ENCODE measurements at places on chromosomes 6 and 20. TPM values are rescaled to one million over a fixed set of nuclear protein-coding genes. Genes with fewer than 3 reads are reported as not detected.

The IP6K3 gene
- total RNA-seq, result 0.95 TPM

The ZBTB46 gene
- total RNA-seq, result 10.6 TPM

- no peak for DNase-seq
Observed at GRCh38 chr6:84515067-84515466, 249.3 kb downstream of the TBX18 start.

The LAMA4 gene
- total RNA-seq, result 426 TPM

DNA sequence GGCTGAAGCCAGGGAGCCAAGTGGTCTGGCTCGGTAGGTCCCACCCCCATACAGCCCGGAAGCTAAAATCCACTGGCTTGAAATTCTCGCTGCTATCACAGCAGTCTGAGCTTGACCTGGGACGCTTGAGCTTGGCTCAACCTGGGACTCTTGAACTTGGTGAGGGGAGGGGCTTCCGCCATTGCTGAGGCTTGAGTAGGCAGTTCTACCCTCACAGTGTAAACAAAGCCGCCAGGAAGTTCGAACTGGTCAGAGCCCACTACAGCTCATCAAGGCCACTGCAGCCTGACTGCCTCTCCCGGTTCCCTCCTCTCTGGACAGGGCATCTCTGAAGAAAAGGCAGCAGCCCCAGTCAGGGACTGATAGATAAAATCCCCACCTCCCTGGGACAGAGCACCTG, 1337.7 kb downstream of the HACE1 start:
- DNase-seq, result no peak
